Endothelial cell (in vitro differentiated cells): ENCODE measurements at places on chromosomes 12 and 14.

DNA sequence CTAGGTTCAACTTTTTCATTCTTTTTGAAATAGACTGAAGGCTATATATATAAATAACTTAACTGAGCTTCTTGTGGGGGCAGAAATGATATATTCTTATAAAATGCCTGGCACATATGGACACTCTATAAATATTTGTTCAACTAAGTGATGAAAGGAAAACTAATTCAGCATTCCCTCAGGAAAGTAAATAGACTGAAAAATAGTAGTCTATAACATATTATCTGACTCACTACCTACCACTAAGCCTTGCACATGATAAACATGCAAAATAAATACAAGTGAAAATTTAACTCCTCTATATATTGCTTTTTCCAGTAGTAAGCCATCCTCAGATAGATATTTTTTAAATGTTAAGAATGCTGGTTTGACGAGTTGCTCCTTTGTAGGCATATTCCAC is 15.7 kb upstream of the BMAL2 start:
- H3K36me3 ChIP-seq: peaks cover 11% of the 10 kb centered on the region
- no peaks in the 10 kb centered on the region for H3K4me1 ChIP-seq
- H3K4me3 ChIP-seq: no peak overlapping the region
- DNase-seq: no peak
- no peak overlapping the region for H3K27ac ChIP-seq

- no peak overlapping the region for H3K4me3 ChIP-seq
- peaks cover 10% of the 10 kb centered on the region for H3K4me1 ChIP-seq
- no peaks in the 10 kb centered on the region for H3K27me3 ChIP-seq
- H3K36me3 ChIP-seq: no peaks in the 10 kb centered on the region
- H3K27ac ChIP-seq: no peak overlapping the region
- no peak for DNase-seq
Measured at GRCh38 chr12:71187379-71187778, 29.6 kb upstream of the TSPAN8 start.

GRCh38 chr14:99809360-99809759 is 16.1 kb downstream of the EML1 start:
- H3K27ac ChIP-seq: no peak overlapping the region
- peaks cover 4% of the 10 kb centered on the region for H3K27me3 ChIP-seq
- no peaks in the 10 kb centered on the region for H3K4me1 ChIP-seq
- no peak overlapping the region for H3K4me3 ChIP-seq

GRCh38 chr12:89469361-89469760 is 55.2 kb downstream of the GALNT4 start:
- no peaks in the 10 kb centered on the region for H3K4me1 ChIP-seq
- no peak overlapping the region for H3K27ac ChIP-seq
- no peaks in the 10 kb centered on the region for H3K36me3 ChIP-seq
- H3K27me3 ChIP-seq: no peaks in the 10 kb centered on the region
- no peak for DNase-seq

GRCh38 chr14:93183596-93184317 is 940 bp downstream of the MOAP1 start:
- DNase-seq: no peak
- peak overlapping the region; percentile 89 for H3K4me3 ChIP-seq
- H3K27ac ChIP-seq: peak overlapping the region; percentile 45
- peaks cover 5% of the 10 kb centered on the region for H3K27me3 ChIP-seq
- peaks cover 19% of the 10 kb centered on the region for H3K4me1 ChIP-seq

GRCh38 chr12:110266980-110267620 is 13.9 kb upstream of the ATP2A2 start:
- H3K27me3 ChIP-seq: peaks cover 3% of the 10 kb centered on the region
- H3K27ac ChIP-seq: no peak overlapping the region
- H3K4me1 ChIP-seq: peaks cover 7% of the 10 kb centered on the region
- H3K4me3 ChIP-seq: no peak overlapping the region

DNA sequence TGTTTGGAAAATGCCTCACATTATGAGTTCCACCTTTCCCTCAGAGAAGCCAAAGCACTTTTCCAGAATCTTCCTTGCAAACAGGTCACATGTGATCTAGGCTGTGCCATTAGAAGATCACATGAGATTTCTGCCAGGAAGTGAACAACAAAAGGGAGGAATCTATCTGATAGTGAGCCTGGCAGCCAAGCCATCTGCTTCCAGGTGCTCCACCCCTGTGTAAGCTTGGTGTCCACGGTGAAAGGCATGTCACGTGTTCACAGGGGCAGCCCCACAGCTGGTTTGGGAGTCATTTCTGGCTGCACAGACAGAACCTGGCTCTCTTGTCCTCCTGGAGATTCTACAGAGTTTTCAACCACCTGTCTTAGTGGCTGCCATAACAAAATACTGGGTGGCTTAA is 3.5 kb upstream of the KSR2 start:
- no peak overlapping the region for H3K4me3 ChIP-seq
- H3K36me3 ChIP-seq: peaks cover 3% of the 10 kb centered on the region
- H3K27ac ChIP-seq: no peak overlapping the region
- H3K4me1 ChIP-seq: peaks cover 2% of the 10 kb centered on the region
- DNase-seq: no peak

GRCh38 chr14:104753528-104754212 is 723 bp downstream of the SIVA1 start:
- H3K27me3 ChIP-seq: peaks cover 12% of the 10 kb centered on the region
- peaks cover 14% of the 10 kb centered on the region for H3K4me1 ChIP-seq
- peak overlapping the region; percentile 97 for H3K4me3 ChIP-seq

GRCh38 chr14:76584271-76584702 is 177.0 kb upstream of the VASH1 start:
- no peak overlapping the region for H3K4me3 ChIP-seq
- H3K27ac ChIP-seq: no peak overlapping the region
- H3K36me3 ChIP-seq: no peaks in the 10 kb centered on the region
- H3K27me3 ChIP-seq: peaks cover 2% of the 10 kb centered on the region
- H3K4me1 ChIP-seq: peaks cover 2% of the 10 kb centered on the region
- DNase-seq: no peak

DNA sequence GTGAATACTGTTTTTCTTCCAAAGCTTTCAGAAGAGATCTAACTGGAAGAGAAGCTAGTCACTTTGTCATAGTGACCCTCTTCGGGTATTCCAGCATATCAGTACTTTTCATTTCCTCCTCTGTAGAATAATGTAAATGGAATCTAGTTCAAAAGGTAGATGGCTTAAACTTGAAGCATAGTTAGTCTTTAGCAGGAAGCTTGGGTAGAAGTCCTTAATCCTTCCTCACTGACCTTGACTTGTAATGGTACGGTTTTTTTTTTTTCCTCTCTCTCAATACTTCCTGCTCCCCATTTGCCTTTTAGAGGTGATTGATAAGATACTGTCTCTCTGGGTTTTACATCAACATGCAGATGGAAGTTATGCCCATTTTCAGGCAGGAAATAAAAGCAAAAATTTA is 1.7 kb downstream of the FBXO34 start:
- peaks cover 5% of the 10 kb centered on the region for H3K27me3 ChIP-seq
- H3K4me3 ChIP-seq: peak overlapping the region; percentile 94
- peaks cover 12% of the 10 kb centered on the region for H3K4me1 ChIP-seq
- no peak for DNase-seq
- H3K36me3 ChIP-seq: no peaks in the 10 kb centered on the region
- no peak overlapping the region for H3K27ac ChIP-seq
